KG1 (cell line): ENCODE measurements at places on chromosomes 16 and 17.

- DNase-seq: no peak
These were observed 503.4 kb upstream of the CDH8 start for GRCh38 chr16:62539657-62540056.

GRCh38 chr17:21039839-21040575 lies 2.8 kb downstream of the USP22 start:
- DNase-seq: no peak

GRCh38 chr17:962670-963069 lies 16.9 kb downstream of the NXN start:
- DNase-seq: no peak

- DNase-seq: no peak
These were observed 35.1 kb upstream of the IL21R start for GRCh38 chr16:27366687-27367460.

DNA sequence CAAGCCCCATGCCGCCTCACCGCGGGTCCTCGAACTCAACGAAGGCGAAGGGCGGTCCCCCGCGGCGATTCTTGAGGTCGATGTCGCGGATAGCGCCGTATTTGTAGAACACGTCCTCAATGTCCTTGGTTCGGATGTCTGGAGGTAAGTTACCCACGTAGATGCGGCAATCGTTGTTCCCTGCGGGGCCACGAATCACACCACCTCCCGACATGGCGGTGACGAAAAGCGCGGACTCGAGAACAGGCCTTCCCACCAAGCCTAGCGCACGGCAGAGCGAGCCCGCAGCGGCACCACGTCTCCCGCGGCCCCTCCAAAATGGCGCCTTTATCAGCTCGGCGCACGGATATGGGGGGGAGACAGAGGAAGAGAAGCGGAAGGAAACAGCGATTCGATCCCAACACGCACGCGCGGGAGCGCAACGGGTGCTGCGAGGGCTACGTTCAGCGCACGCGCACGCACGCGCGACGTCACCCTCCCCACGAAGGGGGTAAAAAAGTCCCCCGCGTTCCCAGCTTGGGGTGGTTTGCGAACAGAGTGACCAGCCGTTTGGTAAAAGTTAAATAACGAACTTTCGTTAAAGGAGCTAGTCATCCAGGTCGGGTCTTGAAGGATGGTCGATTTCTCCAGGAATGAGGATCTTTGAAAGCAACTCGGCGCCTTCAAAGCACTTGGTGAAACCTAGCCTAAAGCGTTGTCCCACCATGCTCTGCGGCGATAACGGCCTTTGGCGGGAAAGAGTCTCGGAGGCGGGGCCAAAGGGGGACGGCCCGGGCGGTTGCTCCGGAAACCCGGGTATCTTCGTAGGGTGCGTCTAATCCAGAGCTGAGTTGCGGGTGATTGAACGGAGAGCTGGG lies at the start of gene SRSF1:
TSS of gene SRSF1 (minus strand) at position 323 of the 857 bp plus-strand sequence. CDS start at position 214, 109 bp downstream.
- peak; percentile 100 for DNase-seq

DNA sequence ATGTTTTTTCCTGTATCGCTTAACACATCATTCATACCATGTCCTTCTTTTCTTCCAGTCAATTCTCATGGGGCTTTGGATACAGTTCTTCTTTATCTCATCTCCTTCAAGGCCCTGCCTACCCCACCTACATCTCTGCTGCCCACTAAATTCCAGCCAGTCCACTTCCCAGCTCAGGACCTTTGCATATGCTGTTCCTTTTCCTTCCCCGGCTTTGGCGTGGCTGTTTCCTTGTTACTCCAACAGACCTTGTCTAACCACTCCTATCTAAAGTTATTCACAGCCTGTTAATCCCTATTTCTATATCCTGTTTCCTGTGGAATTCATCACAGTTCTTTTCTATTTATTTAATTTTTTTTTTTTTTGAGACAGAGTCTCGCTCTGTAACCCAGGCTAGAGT lies 6.6 kb upstream of the STAT3 start:
- DNase-seq: no peak

DNA sequence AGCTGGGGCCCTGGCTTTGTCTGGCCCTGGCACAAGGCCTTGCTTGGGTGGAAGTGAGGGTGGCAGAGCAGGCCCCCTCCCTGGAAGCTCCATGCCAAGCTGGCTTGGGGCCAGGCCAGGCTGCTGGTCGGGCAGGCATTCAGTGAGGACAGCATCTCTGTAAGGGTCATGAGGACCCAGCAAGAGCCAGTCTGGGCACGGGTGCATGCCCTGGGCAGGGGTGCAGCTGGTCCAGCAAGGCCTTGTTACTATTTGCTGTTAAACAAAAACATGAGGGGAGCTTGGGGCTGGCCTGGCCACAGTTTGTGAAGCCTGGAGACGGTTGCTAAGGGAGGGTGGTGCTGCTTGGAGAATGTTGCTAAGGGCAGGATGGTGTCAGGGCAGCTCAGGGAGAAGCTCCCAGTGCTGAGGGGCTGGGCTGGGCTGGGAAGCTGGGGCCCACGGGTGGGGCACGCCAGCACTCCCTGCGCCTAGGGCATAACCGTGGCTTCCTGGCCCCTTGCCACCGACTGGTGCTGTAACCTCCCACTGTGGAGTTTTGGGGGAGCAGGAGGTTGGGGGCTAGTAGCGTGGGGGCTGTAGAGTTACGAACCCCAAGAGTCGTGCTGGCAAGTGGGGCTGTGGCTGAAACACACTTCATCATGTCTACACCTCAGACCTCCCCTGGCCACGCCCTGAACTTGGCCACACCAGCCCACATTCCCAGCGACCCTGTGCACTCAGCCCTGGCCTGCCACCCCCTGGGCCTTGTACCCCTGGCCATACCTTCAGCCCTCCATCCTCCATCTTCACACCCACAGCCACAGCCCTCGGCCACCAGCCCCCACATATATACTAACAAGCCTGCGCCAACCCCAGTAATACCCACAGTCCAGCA lies 1.6 kb downstream of the TPPP3 start:
- DNase-seq: no peak

DNA sequence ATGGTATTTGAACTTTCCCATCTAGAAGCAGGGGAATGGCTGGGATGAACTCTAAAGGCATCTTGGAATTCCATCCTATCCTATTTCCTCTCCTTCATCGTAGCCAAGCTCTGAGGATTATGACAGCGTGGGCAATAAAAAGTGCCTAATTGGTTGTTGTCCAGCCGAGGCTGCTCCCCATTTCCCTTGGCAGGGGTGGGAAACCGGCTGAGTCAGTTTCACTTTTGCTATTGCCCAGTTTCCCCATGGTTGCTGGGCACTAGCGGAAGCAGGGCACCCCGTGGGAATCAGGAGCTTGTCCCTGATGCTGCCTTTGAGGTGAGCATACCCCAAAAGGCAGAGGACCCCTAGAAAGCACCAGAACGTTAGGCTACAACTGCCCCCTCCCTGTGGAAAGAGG lies 13.8 kb upstream of the SP2 start:
- no peak for DNase-seq

- no peak for DNase-seq
These were observed 42.8 kb downstream of the COG7 start for GRCh38 chr16:23410176-23410575.

- peak; percentile 31 for DNase-seq
These were observed 81.0 kb downstream of the TMEM100 start for GRCh38 chr17:55641676-55642081.

- DNase-seq: no peak
These were observed 90.3 kb downstream of the USP32 start for GRCh38 chr17:60301649-60302048.

GRCh38 chr16:26981266-26981938 lies 85.3 kb upstream of the C16orf82 start:
- no peak for DNase-seq
